Urinary bladder (tissue), 4 donors: ENCODE measurements at places on chromosomes 13 and 19. TPM values are rescaled to one million over a fixed set of nuclear protein-coding genes. Genes with fewer than 3 reads are reported as not detected.

Gene VN1R4
- not detected for total RNA-seq

Gene CCDC8
- 42.6 TPM for total RNA-seq

Gene CEACAM3
- not detected for total RNA-seq

Gene KIR3DL2
- total RNA-seq, result not detected

Gene KASH5
- not detected for total RNA-seq

Gene PPM1N
- total RNA-seq, result 0.53 TPM

GRCh38 chr19:38697197-38697596 lies 47.1 kb downstream of the CAPN12 start:
- no peak for DNase-seq

- DNase-seq, result no peak
Observed at GRCh38 chr13:21733475-21734263, 62.8 kb downstream of the FGF9 start.

GRCh38 chr19:36340786-36341372 lies 38.1 kb downstream of the ZFP14 start:
- DNase-seq, result no peak

DNA sequence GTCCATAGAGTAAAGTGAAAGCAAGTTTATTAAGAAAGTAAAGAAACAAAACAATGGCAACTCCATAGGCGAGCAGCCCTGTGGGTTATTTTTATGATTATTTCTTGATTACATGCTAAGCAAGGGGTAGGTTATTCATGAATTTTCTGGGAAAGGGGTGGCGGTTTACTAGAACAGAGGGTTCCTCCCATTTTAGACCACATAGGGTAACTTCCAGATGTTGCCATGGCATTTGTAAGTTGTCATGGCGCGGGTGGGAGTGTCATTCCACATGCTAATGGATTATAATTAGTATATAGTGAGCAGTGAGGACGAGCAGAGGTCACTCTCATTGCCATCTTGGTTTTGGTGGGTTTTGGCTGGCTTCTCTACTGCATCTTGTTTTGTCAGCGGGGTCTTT lies 8.4 kb upstream of the DCUN1D2 start:
- DNase-seq, result no peak

- DNase-seq, result no peak
Observed at GRCh38 chr13:28094306-28094705, 6.1 kb downstream of the FLT3 start.

- no peak for DNase-seq
Observed at GRCh38 chr13:74555651-74556420, 421.6 kb upstream of the KLF12 start.

DNA sequence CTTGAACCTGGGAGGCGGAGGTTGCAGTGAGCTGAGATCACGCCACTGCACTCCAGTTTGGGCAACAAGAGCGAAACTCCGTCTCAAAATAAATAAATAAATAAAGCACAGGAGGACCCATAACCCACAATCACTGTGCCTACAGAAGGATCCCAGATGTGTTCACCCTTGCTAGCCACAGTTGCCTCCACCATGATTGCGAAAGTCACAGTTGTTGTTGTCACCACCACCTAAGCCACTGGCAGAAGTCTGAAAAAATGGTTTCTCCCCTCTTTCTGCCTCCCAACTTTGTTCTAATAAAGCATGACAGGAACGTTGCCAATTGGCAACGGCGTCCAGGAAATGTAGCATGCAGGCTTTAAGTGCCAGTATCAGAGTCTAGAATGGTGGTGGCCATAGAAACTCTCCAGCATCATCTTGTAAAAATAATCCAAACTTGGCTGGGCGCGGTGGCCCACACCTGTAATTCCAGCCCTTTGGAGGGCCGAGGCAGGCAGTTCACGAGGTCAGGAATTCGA lies 2.2 kb upstream of the EPS15L1 start:
- no peak for DNase-seq

- DNase-seq, result peak; percentile 52
Observed at GRCh38 chr13:112885782-112886268, 83.2 kb upstream of the MCF2L start.

DNA sequence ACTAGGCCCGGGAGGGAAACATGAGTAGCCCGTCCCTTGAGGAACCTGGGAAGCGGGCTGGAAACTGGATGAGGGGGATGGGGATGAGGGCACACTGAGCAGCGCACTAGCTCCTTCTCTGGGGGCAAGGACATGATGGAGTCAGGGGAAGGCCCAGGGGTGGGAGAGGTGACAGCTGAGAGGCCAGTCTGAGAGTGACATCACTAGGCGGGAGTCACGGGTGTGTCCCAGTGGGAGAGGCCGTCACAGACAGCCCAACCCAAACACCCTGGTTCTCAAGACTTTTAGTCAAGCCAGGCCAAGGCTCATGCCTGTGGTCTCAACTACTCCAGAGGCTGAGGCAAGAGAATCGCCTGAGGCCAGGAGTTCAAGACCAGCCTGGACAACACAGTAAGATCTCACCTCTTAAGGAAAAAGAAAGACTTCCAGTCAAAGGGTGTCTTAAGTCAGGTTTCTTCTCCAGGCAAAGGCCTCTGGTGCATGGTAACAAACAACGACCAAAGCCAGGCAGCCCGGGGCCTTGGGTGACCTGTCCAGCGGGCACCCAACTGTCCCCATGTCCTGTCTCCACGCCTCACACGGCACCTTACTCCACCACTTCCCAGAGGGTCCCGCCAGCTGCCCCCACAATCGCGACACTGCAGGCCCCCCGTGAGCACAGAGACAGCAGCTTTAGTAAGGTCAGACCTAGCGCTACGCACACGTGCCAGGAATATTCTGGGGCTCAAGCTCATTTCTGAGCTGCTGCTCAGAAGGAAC lies 25.5 kb upstream of the TIMM44 start:
- DNase-seq, result no peak

DNA sequence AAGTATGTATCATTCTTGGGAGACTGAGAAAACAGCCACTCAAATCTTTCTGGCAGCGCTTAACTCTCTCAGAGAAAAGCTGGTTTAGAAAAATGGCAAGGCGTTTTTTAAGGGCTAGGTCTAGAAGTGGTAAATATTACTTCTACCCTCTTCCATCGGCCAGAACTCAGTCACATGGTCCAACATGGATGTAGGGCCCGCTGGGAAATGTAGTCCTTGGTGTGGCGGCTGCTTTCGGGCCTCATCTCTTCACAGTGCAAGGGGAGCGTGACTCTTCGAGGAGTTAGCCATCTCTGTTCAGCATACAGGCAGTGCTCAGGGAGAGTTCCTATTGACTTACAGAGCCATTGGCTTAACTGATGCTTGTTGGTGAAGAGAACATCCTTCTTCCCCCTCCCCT lies 6.3 kb downstream of the VSTM2B start:
- DNase-seq, result no peak

- no peak for DNase-seq
Observed at GRCh38 chr19:8528500-8528899, 14.5 kb upstream of the ZNF414 start.

DNA sequence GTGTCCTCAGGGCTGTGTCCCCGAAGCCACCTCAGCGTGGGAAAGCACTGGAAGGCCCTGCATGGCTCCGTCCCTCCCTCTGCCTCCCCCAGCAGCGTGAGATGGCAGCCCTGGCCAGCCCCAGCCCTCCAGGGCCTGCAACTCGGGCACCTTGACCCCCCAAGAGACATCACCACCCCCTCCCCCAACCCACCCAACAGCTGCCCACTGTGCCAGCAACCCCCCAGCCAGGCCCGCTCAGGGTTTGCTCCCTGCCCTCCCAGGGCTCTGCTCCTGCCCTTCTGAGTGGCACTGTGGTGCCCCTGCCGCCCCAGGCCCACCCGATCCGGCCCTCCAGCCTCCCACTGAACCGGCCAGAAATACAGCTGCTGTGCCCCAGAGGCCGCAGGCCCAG lies 1.5 kb upstream of the ASPDH start:
- DNase-seq, result no peak

DNA sequence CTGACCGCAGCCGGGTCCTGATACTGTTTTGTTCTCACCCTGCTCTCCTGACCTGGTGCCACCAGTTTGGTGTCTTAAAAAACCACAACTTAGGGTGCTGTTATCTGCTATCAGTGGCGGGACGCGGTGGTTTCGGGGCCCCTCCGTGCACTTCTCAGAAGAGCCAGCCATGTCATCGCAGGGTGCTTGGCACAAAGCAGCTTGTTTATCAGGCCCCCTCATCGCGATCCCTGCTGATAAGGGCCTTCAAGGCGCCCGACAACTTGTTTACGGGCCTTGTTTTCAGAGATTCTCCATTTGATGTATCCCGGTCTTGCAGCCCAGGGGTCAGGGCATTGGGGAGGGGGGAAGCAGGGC lies 58.1 kb upstream of the KLF2 start:
- DNase-seq, result no peak

DNA sequence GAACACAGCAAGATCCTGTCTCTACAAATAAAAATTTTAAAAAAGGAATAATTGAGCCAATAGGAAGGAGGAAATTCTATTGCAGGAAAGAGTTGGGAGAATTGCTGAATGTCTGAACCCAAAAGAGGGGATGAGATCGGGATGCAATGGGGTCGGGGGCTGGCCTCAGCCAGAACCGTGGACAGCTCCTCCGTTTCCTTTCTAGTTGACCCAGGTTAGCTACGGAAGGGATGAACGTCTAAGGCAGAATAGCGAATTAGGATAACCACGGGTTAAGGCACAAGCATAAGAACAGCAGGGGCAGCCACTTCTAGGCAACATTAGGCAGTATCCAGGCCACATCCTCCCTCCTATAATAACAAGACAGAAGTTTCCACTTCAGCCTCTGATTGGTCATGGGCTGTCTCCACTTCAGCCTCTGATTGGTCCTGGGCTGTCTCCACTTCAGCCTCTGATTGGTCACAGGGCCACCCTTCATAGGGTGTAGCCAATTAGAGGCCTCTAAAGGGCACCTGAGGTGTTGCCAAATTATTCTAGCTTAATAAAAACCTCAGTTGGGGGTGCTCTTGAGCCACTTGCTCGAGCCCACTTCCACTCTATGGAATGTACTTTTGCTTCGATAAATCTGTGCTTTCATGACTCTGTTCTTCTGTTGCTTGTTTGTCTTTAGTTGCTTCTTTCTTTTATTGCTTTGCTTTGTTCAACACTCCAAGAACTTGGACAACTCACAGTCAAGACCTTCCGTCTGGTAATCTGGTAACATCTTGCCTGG lies 24.9 kb upstream of the TPM4 start:
- no peak for DNase-seq

- no peak for DNase-seq
Observed at GRCh38 chr19:14418856-14419105, 360 bp downstream of the DDX39A start.

GRCh38 chr13:43924549-43925245 lies 45.0 kb downstream of the LACC1 start:
- DNase-seq, result no peak

GRCh38 chr13:32588736-32589135 lies 2.5 kb downstream of the PDS5B start:
- no peak for DNase-seq

DNA sequence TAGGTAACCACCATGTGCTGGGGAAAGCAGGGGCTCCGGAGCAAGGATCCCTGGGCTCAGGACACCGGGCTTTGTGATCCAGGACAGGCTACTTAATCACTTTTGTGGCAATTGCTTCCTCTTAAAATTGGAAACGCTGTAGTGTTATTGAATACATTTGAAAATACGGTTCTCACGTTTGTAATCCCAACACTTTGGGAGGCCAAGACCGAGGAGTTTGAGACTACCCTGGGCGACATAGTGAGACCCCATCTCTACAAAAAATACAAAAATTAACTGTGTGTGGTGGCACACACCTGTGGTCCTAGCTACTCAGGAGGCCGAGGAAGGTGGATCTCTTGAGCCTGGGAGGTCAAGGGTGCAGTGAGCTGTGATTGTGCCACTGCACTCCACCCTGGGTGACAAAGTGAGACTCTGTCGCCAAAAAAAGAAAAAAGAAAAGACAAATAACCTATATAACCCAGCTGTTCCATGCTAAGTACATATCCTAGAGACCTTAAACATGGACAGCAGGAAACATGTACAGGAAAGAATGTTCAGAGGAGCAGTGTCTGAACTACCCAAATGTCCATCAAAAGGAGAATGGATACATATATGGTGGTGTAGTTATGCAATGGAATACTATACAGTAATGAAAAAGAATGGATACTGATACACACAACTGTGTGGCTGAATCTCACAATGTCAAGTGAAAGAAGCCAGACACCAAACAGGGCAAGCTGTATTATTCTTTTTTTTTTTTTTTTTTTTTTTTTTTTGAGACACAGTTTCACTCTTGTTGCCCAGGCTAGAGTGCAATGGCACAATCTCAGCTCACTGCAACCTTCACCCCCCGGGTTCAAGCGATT lies 622 bp upstream of the PRODH2 start:
- no peak for DNase-seq

DNA sequence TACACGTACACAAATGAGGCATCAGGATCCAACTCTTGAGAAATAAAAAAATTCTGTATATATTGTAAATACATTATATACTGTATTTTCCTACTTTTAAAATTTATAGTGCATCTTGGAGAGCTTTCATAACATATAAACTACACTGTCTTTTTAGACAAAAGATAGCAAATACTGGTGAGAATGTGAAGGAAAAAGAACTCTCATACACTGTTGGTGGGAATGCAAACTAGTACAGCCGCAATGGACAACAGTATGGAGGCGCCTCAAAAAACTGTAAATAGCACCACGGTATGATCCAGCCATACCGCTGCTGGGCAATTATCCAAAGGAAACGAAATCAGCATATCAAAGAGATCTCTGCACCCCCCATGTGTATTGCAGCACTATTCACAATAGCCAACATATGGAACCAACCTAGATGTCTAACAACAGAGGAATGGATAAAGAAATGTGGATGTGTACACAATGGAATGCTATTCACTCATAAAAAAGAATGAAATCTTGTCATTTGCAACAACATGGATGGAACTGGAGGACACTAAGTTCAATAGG lies 292.4 kb downstream of the EFNB2 start:
- no peak for DNase-seq

DNA sequence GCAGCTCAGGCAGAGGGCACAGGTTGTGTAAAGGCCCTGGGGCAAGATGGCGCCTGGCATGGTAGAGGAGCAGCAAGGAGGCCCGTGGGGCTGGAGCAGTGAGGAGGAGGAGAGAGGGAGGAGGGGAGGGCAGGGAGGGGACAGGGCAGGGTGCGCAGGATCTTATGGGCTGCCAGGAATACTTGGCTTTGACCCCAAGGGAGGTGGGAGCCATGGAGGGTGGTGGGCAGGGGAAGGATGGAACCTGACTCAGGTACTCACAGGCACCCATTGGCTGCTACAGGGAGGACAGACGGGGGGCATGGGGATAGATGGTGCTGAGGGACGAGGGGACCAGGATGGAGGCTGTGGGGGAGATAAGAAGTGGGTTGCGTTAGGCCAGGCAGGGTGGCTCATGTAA lies 3.3 kb downstream of the TNFAIP8L1 start:
- no peak for DNase-seq

DNA sequence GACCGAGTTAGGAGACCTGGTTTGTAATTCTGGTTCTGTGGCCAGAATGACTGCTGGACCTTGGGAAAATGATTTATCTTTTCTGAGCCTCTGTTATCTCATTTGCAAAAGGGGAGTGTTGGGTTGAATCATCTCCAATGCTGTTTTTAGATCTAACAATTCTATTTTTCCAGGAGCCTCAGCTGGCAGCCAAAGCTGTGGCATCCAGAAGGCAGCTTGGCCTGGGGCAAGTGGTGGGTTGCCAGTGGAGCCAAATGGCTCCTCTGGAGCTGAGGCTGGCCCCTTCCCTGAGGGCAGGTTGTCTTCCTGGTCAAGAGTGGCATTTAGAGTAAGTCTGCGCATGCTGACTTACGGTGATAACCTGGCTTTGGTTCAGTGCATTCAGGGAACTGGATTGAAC lies 21.3 kb downstream of the B3GLCT start:
- DNase-seq, result no peak

GRCh38 chr19:15244808-15245207 lies 12.6 kb upstream of the EPHX3 start:
- no peak for DNase-seq
